ENCODE measurements at places on chromosomes 13 and 19.

DNA sequence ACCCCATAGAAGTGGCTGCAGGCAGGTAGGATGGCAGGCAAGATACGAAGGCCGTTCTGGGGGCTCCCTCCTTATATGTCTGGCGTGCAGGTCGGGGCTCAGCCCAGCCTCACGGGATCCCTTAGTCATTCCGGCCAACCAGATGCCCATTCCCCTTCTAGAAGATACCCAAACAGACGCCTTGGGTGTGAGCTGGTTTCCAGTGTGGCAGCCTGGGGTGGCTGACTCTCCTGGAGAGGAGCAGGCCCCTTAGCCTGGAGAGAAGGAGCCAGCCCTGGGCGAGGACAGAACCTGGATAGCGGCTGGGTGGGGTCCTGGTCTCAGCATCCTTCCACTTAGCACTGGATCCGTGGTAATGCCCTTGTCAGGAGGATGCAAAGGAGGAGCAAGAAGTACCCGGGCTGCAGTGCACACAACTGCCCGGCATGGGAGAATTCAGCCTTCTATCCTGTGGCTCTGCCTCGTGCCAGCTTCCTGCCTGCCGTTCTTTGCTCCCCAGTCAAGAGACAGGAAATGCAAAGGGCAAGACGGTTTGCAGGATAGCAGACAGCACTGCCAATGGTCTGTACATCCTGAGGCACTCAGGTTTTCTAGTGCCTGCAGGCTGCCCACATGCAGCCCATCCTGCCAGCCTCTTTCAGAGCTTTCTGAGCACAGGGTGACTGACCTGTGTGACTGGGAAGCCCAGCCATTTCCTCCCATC, 56.7 kb upstream of the WASF3 start:
- DNase-seq: no peak

GRCh38 chr13:77480066-77480465, 55.4 kb upstream of the SCEL start:
- DNase-seq: no peak

DNA sequence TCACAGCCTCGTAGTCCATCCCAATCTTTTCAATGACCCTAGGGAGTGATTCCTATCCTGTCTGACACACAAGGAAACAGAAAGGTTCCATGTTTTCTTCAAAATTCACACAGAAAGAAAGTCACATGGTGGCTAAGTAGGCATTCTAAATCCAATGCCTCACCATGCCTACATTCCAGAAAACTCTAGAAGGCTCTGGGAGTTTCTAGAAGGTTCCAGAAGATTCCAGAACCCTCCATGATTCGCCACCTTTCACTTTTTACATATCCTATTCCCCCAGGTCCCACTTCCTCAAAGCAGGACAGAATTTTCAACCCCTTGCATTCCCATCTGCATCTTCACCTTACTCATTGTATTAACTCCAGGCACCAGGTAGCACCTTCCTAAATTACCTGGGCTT, 23.1 kb downstream of the GNG7 start:
- DNase-seq: no peak

DNA sequence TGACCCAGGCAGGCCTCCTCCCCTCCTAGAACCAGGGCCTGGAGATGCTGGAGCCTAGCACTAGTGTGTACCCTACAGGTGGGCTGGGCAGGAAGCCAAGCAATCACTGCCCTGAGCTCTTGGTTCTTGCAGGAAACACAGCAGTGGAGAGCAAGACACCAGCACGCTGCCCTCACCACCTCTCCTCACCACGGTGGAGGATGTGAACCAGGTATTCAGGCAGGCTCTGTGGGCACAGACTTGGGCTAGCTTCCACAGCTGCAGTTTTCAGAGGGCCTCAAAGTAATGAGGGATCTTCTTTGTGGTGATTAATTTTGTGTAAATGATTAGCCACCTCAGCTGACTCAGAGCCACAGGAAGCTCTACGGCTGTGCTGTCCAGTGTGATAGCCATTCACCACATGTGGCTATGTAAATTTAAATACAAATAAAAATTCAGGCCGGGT, 13.6 kb upstream of the GPI start:
- DNase-seq: no peak

DNA sequence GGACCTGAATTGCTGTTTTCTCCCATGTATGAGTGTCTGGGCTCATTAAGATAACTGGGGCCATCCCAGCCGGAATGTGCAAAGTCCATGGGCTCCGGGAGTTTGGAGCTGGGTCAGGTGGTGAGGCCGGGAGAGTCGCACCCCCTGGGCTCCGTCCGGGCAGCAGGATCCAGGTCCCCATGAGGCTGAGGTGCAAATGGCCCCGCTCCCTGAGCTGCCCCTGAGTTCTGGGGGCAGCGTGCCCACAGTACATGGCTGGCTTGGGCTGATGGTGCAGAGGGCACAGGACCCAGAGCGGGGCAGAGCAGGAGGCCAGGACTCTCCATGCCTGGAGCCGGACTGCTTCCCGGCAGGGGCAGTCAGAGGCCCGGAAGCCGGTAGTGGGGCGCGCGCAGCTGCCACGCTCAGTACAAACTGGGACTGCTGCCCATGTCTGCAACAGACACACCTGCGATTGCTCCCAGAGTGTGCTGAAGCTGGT, 136.0 kb downstream of the KDM4B start:
- no peak for DNase-seq

DNA sequence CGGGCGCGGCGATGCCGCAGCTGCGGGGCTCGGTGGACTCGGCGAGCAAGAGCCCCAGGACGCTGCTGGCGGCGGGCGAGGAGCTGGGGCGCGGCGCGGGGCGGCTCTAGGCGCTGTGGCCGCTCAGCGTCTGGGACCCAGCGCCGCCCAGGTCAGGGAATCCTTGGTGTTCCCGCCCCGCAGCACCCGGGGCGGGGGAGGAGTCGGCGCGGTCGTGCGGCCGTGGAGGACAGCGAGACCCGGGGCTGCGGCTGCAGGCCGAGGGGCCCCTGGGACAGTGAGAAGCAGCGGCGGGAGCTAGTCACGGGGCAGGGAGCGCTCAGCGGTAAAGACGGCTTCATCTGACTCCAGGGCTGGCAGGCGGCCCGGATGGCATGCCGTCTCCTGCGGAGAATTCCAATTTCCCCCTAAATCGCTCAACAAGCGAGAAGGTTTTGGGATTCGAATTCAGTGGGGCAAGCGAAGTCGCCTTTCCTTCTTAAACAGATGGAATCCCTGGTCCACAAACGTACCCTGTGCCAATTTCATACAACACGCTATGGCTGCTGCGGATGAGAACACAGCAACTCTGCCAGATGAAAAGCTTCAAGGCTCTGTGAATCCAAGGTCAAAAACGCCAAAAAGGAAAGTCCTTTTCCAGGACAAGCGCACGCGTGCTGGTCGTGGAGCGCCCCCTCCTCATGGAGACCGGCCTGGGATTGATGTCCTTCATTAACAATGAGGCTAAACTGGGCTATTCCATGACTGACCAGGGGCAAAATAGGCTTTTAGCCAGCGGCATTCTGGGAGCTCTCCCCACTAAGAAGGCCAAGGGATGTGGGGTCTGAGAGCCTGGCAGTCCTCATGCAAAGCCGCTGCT, 4.2 kb upstream of the ZSCAN4 start:
- DNase-seq: no peak

GRCh38 chr19:48819366-48819816, 8.6 kb upstream of the BCAT2 start:
- no peak for DNase-seq

DNA sequence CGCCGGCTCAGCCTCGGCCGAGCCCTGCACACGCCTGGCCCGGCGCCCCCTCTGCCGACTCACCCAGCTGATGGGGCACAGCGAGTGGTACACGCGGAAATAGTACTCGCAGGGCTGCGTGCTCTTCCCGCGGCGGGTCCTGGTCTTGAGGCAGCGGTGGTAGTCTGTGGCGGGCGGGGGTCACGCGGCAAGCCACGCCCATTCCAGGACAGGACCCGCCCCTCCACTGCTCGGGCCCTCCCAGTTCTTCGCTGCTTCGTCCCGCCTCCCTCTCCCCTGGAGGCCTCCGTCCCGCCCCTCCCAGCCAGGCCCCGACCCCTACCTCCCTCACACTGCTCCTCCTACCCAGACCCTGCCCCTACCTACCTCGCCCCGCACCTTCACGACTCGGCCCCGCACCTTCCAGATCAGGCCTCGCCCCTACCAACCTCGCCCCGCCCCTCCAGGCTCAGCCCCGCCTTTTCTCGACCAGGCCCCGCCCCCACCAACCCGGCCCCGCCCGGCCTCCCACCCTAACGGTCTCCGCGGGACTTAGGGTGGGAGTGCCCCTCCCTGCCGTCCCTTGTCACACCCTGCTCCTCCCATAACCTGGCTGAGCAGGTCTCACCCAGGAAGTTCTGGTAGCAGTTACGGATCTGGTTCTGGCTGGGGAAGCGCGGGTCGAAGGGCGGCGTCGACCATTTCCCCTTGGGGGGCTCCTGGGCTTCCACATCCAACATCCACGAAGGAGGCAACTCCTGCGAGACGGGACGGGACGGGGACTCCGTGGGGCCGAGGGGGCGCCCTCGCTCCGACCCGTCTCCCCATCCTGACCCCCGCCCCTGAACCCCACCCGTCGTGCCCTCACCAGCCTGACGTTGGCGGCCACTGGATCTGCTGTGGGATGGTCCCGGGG, 469 bp downstream of the COX6B2 start:
- peak; percentile 46 for DNase-seq

DNA sequence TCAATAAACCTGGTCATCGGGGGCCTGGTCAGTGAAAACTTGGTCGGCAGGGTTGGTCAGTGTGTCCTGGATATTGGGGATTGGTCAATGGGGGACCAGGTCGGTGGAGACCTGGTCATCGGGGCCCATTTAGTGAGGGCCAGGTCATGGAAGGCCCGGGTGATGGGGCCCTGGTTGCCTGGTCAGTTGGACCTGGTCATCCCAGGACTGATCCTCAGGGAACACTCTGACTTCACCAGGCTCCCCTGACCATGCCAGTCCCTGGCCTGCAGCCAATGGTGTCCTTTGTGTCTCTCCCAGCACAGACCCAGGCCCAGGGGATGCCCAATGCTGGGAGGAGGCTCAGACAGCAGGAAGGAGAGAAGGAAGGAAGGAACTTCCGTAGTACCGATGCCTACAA, 42.1 kb upstream of the TPM4 start:
- no peak for DNase-seq

GRCh38 chr19:4583961-4584669, 24.6 kb upstream of the SEMA6B start:
- no peak for DNase-seq

GRCh38 chr19:21094347-21095025, 12.5 kb downstream of the ZNF714 start:
- DNase-seq: no peak

DNA sequence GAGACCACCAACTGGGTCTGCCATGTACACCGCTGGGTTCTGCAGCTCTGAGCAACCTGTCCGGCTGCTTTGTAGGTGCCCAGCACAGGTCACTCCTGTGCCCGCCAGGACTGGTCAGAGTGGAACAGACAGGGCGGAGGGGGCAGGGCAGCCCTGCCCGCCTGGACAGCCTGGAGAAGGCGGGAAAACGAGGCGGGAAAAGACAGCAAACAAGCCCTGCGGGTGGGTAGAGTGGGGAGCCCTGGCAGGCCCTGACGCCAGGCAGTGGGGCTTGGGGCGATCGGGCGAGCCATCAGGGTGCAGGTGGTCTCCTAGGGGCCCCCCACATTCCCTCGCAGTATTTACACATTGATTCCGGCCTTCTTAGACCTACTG, 533 bp upstream of the UHRF1 start:
- no peak for DNase-seq

DNA sequence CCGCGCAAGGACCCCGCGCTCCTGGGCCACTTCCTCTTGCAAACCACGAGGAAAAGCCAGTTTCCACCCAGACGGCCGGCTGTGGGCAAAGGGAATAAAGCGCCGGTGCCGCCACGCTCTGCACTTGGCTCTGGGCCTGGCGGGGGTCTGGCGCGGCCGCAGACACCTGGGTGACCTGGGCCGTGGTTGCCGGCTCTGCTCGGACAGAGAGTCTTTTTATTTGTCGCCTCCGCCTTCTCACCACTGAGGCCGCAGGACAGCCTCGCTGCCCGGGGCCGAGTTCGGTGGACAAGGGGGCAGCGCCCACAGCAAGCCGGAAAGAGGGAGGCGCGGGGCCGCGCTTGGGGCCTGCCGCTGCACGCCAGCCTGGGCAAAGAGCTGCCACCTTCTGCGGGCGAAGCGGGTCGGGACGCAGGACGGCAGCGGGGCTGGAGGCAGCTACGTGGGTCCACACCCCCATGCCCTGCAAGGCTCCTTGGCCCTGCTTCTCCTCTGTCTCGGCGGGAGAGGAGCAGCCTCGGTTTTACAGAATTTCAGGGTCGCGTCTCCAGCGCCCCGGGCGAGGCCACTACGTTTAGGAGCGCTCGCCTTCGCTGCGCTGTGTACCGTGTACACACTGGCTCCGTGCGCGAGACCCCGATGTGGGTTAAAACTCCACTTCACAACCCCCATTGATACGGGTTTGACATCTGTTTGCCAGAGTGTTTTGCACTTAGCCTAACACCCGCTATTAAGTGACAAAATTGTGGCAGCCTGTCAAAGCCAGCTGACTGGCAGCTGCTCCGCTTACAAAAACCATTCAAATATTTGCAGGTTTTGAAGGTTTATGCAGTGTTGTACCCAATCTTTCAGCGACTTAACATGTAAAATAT, 13.0 kb upstream of the SOX1 start:
- DNase-seq: no peak

- no peak for DNase-seq
Measured at GRCh38 chr19:10706990-10707389, 5.8 kb downstream of the QTRT1 start.

GRCh38 chr13:20716951-20717350, 13.5 kb downstream of the IL17D start:
- no peak for DNase-seq

DNA sequence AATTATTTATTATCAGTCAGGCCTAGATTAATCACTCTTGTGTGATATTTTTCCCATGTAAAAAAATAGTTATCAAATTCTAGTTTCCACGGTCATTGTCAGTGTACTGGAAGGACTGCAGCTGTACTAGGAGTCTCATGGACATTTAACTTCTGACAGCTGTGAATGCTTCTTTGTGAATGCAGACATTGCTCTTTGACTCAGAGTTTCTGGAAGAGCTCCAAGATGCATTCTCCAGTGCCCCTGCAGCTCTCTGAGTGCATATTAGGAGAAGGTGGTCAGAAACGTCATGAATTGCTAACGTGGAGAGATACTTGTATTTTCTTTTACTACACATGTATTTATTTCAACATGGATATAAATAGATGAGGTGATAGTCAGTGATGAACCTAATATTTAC, 9.7 kb upstream of the SLITRK5 start:
- DNase-seq: no peak

GRCh38 chr19:3324405-3324856, 42.0 kb upstream of the NFIC start:
- DNase-seq: peak; percentile 27

- no peak for DNase-seq
Measured at GRCh38 chr13:29454931-29455481, 140.5 kb downstream of the SLC7A1 start.

- no peak for DNase-seq
Measured at GRCh38 chr13:36219883-36220282, 5.5 kb upstream of the SOHLH2 start.

- DNase-seq: no peak
Measured at GRCh38 chr13:42804244-42804874, 23.0 kb downstream of the FAM216B start.

Measured in T-helper 2 cell (primary cell).